LoVo (cell line): ENCODE measurements at places on chromosomes 7 and 10.

- DNase-seq = no peak
Measured at GRCh38 chr7:74092964-74093471, 9.4 kb downstream of the LIMK1 start.

DNA sequence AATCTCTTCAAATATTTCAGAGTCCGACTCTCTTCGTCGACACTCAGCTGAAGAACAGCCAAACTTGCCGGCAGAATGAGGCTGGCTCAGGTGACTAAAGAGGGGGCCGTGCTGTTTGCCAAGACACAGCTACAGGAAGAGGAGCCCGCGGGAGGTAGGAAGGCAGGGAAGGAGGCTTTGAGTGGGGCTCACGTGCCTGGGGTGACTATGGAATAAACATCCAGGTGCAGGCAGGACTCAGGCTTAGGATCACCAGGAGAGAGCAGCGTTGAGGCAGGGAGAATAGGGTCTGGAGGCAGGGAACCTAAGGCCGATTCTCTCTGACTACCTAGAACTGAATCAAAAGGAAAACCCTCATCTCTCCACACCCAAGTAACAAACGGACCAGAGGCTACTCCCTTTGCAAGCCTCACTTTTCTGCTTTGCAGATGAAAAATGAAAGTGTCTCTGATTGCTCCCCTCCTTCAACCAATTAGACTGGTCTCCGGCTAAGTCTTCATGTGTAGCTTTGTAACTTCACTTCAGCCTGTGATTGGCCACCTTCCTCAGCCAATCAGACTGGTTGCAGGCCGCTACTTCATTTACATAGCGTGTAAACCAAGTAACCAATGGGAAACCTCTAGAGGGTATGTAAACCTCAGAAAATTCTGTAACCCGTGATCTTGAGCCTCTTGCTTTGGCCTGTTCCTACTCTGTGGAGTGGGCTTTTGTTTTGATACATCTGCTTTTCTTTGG is 19.7 kb upstream of the BNIP3 start:
- DNase-seq = no peak

DNA sequence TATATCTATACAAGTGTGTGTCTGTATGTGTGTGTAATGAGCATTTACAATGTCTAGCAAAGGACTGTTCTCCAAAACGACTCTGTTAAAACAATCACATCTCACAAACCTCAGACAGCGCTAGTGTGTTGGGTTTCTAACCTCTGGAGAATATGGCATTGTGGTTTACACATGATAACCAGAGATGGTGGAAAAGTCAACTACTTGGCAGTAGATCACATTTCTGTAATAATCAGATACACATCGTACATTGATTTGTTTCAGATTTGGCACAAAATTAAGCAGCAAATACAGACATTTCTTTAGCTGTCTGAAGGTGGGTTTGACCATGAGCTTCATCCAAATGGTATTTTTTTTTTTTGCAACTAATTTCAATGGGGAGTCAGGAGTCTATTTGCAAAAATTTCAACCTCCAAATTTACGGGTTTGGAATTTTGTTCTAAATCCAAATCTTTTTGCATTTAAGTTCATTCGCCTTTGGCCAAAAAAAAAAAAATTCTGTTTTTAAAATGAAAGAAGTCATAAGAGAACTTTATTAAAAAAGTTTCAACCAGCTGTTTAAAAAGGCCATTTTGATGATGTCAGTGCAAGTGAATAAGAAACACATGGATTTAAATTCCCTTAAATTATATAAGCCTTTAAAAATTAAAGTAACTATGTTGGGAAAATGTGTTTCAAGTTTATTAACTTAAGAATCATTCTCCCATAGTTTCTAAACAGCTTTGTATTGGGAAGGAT is 127.8 kb downstream of the TMEM26 start:
- no peak for DNase-seq

GRCh38 chr10:130222381-130222780 is 86.2 kb downstream of the GLRX3 start:
- DNase-seq = no peak

GRCh38 chr10:114680543-114681117 is 22.6 kb upstream of the ABLIM1 start:
- DNase-seq = no peak

- no peak for DNase-seq
Measured at GRCh38 chr7:133619491-133619890, 366.6 kb downstream of the EXOC4 start.

DNA sequence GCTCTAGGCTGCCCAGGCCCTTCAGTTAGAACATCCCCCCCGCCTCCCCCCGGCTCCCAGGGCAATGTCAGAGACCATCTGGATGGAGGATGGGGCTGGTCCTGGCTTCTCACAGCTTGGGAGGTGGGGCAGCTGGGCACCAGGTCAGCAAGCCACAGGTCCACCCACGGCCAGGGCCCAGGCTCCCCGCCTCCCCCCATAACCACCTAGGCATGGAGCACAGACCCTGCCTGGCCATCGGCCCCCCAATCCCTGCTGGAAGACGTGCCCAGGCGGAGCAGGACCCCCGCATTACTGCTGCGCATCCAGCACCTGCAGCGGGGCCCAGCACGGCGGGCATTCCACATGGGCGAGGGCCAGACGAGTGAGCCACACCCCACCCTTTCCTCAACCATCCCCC is 169.6 kb downstream of the ELFN1 start:
- no peak for DNase-seq

- no peak for DNase-seq
Measured at GRCh38 chr10:42932735-42933447, 144.0 kb upstream of the RET start.

GRCh38 chr7:107025449-107026103 is 18.9 kb upstream of the PRKAR2B start:
- no peak for DNase-seq

DNA sequence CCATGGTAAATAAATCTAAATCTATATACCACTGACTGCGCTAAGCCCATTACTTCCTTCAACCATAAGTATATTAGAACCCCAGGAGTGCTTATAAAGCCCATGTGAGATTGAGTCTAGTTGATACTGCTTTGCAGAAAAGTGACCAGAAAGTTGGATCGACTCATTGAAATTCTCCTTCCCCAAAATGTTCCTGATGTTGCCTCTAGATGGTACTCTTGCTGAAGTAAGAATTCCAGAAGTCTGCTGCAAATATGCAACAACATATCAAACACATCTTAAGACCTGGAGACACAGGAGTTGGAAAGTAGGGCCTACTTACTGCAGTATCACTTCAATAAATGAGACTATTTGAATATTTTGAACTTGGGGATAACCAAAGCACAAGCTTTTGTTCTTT is 550.8 kb downstream of the IPMK start:
- DNase-seq = peak; percentile 15

DNA sequence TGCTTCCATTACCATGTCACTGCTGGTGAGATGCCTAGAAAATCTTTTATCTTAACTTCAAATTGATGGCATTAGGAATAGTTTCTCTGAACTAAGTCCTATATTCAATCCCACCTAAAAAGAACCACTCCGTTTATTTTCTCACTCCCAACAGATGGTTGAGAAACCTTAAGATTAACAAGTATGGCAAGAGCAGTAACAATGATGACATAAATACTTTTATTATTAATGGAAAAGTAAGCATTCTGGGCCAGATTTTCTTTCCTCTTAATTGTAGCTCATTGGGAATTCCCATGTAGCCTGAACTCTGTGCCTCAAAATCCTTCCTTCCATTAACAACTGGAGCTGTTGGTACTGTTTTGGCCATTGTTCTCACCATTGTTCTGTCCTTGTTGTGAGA is 21.1 kb upstream of the FAM13C start:
- DNase-seq = no peak

DNA sequence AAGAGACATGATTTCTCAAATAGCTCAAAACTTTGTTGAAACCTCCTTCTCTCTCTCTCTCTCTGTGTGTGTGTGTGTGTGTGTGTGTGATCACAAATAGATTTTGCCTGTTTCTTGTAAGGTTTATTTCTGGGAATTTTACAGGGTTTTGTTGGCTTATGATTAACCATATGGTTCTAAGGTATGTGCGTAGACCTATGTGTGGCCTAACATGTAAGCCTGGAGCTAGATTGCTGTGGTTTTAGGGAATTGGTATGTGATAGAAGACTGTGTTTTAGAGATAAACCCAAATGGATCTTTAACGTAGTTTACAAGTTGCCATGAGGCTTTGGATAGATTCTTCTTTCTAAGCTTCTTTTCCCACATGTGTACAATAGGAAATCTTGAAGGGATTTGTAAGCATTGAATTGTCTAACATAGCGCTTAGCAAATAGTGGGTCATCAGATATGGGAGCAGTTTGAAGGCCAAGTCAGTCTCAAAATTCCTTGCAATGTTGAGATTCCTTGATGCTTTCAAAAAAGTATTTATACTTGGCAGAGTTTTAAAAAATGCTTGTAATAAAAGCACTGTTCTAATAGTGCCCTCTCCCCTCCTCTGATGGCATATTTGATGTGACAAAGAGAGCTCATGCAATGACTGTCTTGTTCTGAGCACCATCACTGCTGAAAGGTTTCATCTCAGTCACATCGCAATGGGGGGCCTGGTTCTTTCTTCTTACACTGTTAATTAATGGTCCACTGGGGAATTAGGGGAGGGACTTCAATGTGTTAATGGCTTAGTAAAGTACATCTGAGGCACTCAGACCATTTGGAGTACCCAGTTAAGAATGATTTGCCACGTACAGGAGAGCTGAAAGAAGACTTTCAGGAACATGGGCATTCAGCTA is 118.2 kb downstream of the SNX10 start:
- peak; percentile 19 for DNase-seq

DNA sequence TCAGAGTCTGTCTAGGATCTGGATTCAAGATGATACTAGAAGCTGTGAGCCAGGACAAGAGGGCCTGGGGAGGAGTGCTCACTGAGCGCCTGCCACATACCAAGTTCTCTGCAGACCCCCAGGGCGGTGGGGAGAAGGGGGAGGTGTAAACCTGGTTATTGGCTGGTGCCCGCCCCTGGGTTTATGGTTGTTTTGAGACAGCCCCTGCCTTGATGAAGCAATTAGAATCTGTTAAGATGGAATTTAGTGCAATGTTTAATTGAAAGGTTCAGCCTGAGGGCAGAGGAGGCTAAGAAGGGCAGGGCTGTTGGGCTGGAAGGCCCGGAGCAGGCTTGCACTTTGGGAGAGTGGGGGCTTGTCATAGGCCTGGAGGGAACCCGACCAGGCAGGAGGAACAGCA is 42.7 kb downstream of the PRF1 start:
- DNase-seq = no peak

DNA sequence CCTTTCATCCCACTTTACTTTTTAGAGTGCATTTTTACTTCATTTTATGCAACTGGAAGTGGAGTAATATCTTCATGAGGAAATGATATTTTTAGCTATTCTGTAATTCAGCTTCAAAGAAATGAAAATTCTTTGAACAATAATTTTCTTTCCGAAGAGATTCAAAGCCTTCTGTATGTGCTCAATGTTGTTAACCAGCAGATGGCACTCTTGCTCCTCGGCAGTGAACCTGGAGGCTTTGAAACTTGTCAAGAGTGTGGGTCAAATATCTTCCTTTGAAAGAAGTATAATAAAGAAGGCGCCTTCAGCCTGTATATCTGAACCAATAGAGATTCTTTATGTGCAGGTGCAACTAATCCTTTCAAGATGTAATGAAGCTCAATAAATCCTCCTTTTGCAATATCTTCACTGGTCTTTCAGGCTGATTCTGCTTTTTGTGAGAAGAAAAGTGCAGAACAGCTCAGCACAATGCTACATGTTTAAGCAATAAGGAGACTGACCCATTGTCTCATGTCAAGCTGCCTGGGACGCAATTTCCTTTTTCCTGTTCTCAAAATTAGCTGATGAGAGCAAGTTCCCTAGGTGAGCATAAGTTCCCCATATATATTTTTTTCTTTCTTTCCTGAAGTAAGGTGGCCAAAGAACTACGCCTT is 258.4 kb downstream of the SEMA3A start:
- peak; percentile 80 for DNase-seq

DNA sequence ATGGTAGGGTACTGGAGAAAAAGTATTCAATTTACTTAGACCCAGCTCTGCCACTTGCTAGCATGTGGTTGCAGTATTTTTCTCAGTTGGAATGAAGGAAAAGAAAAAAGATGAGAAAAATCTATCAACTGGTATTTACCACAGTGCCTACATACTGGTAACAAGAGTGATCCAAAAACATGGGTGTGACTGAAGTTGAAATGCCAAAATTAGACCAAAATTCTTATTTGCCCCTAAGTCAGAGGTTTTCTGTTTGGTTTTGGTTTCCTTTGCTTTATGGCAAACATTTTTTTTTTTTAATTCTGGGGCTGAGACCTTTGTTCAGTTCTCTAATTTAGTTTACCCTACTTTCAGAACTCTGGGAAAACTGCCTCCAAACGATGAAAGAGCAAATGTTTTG is 12.3 kb downstream of the HYCC1 start:
- no peak for DNase-seq

DNA sequence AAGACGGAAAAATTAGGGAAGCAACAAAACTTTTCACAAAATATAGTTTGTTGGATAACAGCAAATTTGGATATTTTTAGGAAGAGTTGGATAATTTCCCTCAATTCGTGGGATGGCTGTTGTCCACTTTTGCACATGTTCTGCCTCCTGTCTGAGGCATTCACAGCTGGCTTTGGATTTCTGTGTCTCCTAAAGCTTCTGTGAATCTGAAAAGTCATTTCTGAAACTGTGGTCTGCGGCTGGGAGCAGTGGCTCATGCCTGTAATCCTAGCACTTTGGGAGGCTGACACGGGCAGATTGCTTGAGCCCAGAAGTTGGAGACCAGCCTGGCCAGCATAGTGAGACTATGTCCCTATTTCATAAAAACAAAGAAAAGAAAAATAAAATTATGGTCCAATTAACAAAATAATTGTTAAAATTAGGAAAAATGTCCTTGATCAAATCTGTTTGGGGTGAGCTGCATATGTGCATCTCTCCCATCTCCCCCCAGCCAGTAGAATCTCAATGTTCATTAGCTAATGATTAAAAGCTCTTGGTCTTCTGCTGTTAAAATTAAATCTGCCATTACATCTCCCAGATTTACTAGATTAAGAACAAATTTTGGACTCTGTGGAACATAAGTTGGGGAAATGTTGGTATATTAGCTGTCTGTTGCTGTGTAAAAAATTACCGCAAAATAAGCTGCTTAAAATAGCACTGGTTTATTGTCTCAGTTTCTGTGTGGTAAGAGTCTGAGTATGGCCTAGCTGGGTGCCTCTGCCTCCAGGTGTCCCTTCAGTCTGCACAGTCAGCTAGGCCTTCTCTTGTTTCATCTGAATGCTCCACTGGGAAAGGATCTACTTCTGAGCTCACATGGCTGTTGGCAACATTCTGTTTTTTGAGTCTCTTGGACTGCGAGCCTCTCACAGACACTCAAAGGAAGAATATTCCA is 332.0 kb upstream of the FZD1 start:
- no peak for DNase-seq

GRCh38 chr10:131178521-131179331 is 132.8 kb downstream of the TCERG1L start:
- DNase-seq = no peak

DNA sequence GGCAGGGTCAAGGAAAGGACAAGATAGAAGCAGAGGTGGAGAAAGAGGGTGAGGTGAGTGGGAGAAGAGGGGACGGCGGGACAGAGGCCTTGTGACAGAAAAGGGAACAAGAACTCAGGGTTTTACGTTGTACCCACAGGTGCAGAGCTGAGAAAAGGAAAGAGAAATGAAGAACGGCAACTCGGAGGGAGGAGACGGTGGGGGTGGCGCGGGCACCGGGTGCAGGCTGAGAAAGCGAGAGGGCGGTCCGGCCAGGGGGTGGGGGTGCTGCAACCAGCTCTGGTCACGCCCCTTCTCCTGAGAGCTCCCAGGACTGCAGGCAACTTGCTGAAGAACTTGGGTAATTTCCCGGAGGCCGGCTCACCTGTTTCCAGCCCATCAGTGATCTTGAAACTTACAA is 65.3 kb downstream of the CARD11 start:
- DNase-seq = no peak
